ENCODE measurements at places on chromosomes 13 and 19. TPM values are rescaled to one million over a fixed set of nuclear protein-coding genes. Genes with fewer than 3 reads are reported as not detected.

GRCh38 chr19:50046649-50047503 lies 21.1 kb downstream of the ZNF473 start:
- peak; percentile 71 for DNase-seq

Gene SAMD4B
- 71.9 TPM for total RNA-seq

Gene PSG1
- 0.13 TPM for total RNA-seq

Gene ZNF17
- total RNA-seq, result 19.9 TPM

Gene FAM83E
- not detected for total RNA-seq
